ENCODE measurements at places on chromosomes 7 and 10.

DNA sequence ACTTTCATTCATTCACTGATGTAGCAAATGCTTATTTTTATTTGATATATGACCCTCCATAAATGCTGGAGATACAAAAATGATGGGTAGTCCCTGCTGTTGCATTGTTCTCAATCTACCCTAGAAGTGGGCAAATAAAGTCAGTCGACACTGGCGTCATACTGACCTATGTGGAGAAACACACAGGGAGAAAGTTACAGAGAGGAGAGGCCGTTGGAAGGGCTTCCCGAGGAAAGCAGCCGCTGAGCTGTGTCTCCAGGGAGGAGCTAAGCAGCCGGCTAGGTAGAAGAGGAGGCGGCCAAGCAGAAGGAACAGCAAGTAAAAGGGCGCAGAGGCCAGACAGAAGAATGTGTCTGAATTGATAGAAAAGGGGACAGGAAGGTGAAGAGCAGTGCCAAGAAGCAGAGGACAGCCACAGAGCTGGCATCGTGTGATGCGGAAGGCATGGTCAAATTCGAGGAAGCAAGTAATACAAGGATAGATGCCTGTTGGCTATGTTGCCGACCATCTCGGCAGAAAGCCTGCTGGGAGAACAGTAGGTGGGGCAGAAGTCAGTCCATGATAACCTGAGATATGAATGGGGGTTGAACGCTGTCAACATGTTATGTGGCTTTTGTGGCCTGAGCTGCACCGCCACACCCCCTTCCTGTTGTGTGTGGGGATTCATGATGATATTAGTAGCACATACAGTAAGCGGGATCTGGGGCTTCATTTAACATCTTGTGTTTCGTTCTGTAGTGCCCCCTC is 25.9 kb downstream of the ST8SIA6 start:
- peak; percentile 66 for DNase-seq

DNA sequence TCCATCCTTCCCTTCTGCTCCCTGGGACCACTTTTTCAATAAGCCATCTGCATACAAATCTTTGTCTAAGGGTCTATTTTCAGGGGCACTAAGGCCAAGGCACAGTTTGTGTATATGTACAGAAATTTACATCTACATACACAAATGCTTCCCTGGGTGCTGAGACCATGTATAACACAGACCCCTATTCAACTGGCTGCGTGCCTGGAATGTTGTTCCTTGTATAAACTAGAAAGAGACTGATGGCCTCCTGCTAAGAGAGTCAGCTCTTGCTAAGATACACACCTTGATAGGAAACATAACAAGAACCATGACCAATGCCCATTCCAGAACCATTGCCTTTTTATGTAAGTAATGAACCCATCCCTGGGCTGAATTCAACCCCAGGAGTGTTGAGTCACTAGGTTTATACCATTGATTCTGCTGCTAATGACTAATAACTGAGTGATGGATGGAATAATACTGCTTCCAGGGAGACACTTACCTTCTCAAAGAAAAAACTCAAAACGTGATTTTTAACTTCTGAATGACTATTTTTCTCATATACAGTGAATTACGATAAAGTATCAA is 290.7 kb downstream of the FGFR2 start:
- no peak for DNase-seq

- no peak for DNase-seq
Measured at GRCh38 chr7:127995156-127995880, 35.9 kb downstream of the LRRC4 start.

DNA sequence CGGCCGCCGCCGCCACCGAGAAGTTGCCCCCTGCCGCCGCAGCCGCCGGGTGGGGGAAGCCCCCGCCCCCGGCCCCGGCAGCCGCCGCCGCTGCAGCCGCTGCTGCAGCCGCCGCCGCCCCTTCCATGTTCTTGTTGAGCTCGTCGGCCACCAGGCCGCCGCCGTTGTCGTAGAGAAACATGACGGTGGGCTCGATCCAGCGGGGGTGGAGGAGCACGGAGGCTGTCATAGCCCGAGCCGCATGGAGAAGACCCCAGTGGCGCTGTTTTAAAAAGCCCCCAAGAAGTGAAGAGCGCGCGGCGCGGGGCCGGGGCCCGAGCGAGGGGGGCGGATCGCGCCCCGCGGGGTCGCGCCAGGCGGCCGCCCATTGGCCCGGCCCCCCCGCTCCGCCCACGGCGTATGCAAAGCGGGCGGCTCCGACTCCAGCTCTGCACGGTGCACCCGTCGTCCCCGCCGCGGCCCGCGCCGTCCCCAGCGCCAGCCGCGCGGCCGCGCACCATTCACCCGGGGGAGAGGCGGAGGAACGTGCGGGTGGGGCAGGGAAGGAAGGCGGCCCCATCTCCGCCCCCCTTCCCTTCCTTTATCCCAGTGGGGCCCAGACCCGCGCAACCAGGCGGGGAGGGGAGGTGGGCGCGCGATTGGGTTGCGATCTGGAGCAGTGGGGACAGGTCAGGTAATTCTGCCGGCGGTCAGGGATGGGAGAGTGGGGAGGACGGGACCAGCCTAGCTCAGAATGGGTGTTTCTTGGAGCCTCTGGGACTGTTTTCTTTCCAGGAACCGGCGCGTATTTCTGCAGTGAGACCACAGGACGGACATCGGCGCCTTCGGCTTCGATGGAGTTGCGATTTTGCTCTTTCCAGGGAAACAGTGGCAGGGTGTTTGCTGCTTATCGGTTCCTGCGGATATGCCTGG is at the start of gene HOXA13:
HOXA13 (minus strand) TSS at position 243 of the 912 bp plus-strand sequence; CDS start at position 229, 14 bp downstream.
- no peak for DNase-seq

- DNase-seq, result no peak
Measured at GRCh38 chr7:138900035-138900828, 81.0 kb downstream of the KIAA1549 start.
